ENCODE measurements at places on chromosomes 1 and 21. TPM values are rescaled to one million over a fixed set of nuclear protein-coding genes. Genes with fewer than 3 reads are reported as not detected.

DNA sequence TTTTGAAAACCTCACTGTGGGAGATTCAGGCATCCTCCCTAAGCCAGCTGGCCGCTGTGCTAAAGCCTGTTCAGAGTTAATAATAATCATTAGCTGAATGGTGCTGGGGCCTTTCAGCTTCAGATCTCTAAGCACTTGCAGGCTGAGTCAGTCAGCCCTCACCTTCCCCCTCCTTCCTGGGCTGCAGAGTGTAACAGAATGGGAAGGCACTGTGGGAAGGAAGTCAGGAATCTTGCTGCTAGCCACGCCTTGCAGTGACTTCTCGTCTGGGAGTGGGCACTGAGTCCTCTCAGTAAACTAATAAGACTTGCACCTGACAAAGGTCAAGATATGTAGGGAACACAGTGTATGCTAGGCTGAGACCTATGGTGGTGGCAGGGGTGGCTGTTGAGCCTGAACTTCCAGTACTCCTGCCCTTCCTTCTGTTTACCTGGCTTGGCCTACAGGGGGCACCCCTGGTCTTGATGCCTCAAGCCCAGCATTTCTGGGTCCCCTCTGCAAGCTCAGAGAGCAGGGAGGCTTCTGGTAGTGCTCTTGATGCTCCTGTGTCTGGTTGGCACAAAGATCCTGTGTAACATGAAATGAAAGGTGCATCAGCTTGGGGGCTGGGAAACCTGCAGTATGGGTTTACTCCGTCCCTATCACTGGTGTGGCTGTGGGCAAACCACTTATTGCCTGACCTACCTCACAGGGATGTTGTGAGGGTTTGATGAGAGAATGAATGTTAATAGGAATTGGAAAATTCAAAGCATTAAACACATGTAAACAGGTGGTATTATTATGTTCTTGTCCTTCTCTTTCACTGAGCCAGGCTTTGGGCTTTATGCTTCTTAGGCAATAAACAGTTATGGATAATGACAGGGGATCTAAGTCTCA lies 6.0 kb downstream of the CYB561D1 start:
- peak; percentile 60 for DNase-seq

- DNase-seq = no peak
Observed at GRCh38 chr21:35206141-35207125, 157.3 kb upstream of the RUNX1 start.

GRCh38 chr1:150909585-150910180 lies 16.5 kb upstream of the SETDB1 start:
- DNase-seq = no peak

GRCh38 chr1:167412920-167413319 lies 105.4 kb downstream of the CD247 start:
- no peak for DNase-seq

- DNase-seq = no peak
Observed at GRCh38 chr1:109131059-109131458, 17.1 kb downstream of the ELAPOR1 start.

GRCh38 chr1:18640228-18641004 lies 9.8 kb downstream of the PAX7 start:
- DNase-seq = no peak

- DNase-seq = no peak
Observed at GRCh38 chr1:107181253-107181969, 40.6 kb downstream of the NTNG1 start.

DNA sequence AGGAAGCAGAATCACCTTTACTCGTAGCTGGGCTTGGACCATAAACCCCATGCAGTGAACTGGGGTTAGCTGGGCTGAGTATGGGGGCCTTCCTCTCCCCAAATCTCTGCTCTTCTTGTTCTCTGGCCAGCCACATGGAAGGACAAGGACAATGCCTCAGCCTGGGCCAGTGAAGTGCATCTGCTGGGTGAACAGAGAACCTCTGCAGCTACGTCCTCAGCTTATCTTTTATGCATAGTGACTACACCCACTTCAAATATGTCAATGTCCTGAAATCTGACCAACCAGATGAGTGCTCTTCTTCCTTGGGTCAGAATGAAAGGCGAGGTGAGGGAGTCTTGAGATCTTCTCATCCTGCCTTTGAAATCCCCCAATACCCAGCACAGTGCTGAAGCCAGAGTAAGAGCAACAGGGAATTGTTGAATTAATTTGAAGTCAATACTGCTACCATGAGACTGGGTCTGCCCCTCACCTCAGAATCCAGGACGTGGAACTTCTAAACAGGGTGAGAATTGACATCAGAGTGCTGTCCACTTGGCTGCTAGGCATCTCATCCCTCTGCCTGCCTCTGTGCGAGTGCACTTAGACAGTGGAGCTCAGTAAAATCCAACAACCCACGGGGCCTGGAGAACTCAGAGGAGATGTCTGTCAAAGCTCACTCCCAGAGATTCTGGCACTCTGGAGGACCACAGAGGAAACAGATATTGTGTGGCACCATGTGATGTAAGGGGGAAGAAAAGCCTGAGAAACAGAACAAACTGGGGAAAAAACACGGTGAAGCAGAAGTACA lies 99.0 kb downstream of the IER5 start:
- no peak for DNase-seq

GRCh38 chr1:212219679-212220463 lies 65.3 kb upstream of the PPP2R5A start:
- DNase-seq = no peak

DNA sequence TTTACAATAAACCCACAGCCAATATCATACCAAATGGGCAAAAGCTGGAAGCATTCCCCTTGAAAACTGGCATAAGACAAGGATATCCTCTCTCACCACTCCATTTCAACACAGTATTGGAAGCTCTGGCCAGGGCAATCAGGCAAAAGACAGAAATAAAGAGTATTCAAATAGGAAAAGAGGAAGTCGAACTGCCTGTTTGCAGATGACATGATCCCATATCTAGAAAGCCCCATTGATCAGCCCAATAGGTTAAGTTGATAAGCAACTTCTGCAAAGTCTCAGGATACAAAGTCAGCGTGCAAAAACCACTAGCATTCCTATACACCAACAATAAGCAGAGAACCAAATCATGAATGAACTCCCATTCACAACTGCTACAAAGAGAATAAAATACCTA lies 235.5 kb downstream of the DPYD start:
- no peak for DNase-seq

- peak; percentile 34 for DNase-seq
Observed at GRCh38 chr1:232627645-232628334, 2.1 kb downstream of the SIPA1L2 start.

GRCh38 chr1:206685334-206685768 lies 646 bp downstream of the MAPKAPK2 start:
- peak; percentile 29 for DNase-seq

DNA sequence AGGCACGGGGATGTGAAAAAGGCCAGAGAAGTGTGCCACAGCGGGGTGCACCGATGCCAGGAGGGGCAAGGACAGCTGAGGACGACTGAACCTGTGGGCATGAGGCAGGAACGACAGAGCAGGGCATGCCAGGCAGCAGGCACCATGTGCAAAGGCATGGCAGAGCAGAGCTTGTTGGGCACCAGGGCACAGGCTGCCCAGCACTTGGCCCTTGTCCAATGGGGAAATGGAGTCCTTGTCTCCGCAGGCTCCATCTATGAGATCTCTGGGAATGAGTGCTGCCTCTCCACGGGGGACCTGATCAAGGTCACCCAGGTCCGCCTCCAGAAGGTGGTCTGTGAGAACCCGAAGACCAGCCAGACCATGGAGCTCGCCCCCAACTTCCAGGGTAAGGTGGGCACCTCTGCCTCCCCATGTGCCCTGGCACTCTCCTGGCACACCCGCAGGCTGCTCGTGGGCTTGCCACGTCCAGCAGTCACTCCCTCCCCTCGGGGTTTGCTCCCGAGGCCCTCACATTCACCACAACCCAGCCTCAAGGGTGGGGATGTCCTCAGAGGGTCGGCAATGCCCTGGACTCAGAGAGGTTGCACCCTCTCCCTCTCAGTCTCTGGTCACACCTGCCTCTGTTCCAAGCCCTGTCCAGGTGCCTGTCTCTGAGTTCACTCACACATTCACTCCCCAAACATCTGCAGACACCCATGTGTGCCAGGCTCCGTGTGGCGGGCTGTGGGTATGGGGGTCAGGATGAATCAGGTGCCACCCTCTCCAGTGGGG lies 4.2 kb downstream of the THEMIS2 start:
- no peak for DNase-seq

DNA sequence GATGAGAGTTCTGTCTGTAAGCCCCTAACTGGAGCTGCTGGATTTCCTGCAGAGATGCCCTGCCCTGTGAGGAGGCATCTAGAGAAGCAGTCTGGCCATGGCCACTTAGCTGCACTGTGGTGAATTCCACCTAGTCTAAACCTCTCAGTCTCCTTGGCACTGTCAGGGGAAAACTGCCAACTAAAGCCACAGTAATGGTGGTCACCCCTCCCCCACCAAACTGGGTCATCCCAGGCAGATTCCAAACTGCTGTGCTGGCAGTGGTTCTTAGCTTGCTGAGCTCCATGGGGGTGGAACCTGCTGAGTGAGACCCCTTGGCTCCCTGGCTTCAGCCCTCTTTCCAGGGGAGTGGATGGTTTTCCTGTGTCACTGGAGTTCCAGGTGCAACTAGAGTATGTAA lies 740.6 kb downstream of the RWDD3 start:
- no peak for DNase-seq

- DNase-seq = no peak
Observed at GRCh38 chr1:109564194-109564878, 15.9 kb downstream of the GNAI3 start.

GRCh38 chr1:51535006-51535592 lies 16.0 kb upstream of the EPS15 start:
- DNase-seq = peak; percentile 34

DNA sequence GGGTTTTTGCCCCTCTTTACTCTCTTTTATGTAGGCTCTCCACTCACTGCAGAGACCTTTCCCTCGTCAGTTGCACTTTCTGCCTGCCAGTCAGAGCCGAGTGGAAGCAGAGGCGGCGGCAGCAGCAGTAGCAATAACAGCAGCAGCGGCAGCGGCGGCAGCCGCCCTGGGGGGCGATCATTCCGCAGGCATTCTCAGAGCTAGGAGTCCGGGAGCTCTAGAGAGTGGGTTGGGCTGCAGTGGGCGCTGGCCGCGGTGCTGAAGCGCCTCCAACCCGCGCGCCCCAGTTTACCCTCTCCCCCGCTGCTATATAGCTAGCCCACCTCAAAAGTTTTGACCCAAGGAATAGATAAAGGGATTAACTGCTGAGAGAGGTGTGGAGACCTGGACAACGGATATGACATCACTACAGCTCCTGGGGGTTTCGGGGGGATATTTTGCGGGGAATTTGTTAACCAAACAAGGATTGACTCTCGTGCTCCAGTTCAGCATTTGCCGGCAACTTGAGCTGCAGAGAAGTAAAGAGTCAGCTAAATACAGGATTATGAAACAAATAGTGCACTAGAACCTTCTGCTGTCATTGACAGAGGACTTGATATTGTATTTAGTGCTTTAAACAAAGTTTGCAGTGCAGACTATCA lies at the start of gene OLFM3:
Gene OLFM3 (minus strand): TSS at position 102 of the 641 bp plus-strand sequence.
- no peak for DNase-seq

DNA sequence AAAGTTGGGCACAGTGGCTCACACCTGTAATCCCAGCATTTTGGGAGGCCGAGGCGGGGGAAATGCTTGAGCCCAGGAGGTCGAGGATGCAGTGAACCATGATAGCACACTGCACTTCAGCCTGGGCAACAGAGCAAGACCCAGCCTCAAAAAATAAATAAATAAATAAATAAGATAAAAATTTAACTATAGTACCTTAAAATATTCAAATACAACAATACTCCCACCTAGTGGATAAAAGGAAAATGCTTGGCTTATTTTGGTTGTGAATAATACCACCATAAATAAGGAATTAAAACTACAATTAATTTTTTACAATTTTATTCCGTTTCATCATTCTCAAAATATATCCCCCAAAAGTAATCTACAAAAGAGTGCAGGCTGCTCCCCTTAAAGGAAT lies 8.1 kb downstream of the PSMG1 start:
- DNase-seq = peak; percentile 29

- no peak for DNase-seq
Observed at GRCh38 chr1:97938285-97938642, 17.4 kb upstream of the DPYD start.

- DNase-seq = no peak
Observed at GRCh38 chr1:228007049-228007800, 427 bp downstream of the WNT3A start.

DNA sequence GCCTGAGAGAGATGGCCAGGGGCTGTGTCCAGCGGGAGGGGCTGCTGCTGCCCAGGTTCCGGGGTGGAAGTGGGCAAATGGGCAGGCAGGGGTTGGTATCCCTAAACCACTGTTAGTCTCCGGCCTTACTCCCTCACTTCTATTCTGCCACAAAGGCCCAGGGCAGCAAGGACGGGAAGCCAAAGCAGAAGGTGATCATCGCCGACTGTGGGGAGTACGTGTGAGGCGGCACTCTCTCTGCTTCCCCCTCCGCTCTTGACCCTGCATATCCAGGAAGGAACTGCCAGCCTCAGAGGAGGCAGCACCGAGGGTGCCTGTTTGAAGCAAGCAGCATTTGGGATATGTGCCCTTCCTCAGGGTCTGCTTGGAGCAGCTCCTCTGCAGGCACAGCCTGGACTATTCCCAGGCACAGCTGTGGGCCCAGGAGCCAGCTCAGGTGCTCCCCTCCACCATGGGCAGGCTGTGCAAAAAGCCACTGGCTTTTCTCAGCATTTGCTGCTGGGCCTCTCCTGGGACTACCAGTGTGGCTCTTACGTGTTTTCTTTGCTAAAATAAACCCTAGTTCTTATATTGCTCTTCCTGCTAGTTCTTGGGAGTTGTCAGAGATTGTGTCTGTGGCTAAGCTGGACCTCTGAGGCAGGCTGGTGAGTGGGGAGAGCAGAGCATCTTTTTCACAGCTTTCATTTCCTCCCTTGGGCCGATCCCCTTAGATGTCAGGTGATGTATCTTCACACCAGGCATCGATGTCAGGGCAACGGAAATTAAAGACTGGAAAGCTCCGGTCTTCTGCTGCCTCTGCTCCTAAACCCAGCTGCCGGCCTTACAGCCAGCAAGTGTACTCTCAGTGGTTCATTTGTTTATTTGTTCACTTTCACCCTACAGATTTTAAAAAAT lies 14.7 kb downstream of the PPIE start:
- DNase-seq = no peak

DNA sequence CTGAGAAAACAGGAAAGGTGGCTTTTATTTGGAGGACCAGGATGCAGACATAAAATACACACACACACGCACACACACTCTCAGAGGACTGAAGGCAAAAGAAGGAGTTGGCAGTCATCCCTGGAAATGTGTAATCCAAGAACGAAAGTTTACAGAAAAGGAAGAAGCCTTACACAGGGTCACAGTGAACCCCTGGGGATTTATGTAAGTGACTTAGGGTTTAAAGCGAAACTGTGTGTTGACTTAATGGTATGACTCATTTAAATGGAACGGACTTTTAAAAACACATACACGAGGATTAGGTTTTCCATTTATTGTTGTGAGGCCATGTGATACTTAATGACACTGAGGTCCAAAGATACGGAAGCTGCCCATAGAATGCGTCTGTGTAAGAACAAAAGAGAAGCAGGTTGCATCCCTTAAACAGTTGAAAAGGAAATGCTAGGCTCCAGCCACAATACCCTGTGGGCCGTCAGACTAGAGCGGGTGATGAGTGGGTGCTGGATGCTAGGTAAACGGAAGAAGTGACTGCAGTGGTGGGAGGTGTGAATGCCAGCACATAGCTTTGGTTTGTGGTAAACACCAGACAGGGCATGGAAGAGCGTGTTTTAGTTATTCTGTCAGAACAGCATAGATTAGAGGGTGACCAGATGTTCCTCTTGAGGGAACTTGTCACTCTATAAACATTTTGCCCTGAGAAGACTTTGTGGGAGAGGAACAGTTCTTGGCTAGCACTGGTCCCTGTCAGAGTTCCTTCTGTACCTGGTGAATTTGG lies 21.6 kb upstream of the BCL10 start:
- no peak for DNase-seq

Gene SMIM1
- polyA plus RNA-seq = 3.0 TPM

Gene KAZN
- 0.20 TPM for polyA plus RNA-seq

Gene FCMR
- 998 TPM for polyA plus RNA-seq

Gene NUDT4B
- 11.2 TPM for polyA plus RNA-seq

Gene ACTL8
- not detected for polyA plus RNA-seq

Gene LENEP
- not detected for polyA plus RNA-seq
